ENCODE measurements at places on chromosomes 16 and 17. TPM values are rescaled to one million over a fixed set of nuclear protein-coding genes. Genes with fewer than 3 reads are reported as not detected.

PRKCA gene
- 10.3 TPM for total RNA-seq

MED13 gene
- total RNA-seq, result 40.5 TPM

SLC43A2 gene
- 27.1 TPM for total RNA-seq

OR2C1 gene
- total RNA-seq, result 0.20 TPM

HBA2 gene
- 3.2 TPM for total RNA-seq

CHST6 gene
- total RNA-seq, result 0.13 TPM

MNT gene
- 18.1 TPM for total RNA-seq

TM4SF5 gene
- total RNA-seq, result not detected

SGCA gene
- total RNA-seq, result 2.5 TPM

CFAP97D1 gene
- 0.13 TPM for total RNA-seq

BCL6B gene
- total RNA-seq, result 0.73 TPM

NCOR1 gene
- total RNA-seq, result 67.8 TPM

KRT27 gene
- not detected for total RNA-seq

C17orf50 gene
- total RNA-seq, result 0.25 TPM

KCNAB3 gene
- 1.9 TPM for total RNA-seq

C1QTNF1 gene
- total RNA-seq, result 14.4 TPM

Measured in motor neuron (in vitro differentiated cells).